ENCODE measurements at places on chromosomes 12 and 14. TPM values are rescaled to one million over a fixed set of nuclear protein-coding genes. Genes with fewer than 3 reads are reported as not detected.

PDZRN4 gene
- 1.4 TPM for total RNA-seq

JPH4 gene
- 7.3 TPM for total RNA-seq

VIPAS39 gene
- 25.8 TPM for total RNA-seq

AKAP3 gene
- total RNA-seq: 1.0 TPM

KRT8 gene
- 1,194 TPM for total RNA-seq

ALG10B gene
- 17.7 TPM for total RNA-seq

ABCC9 gene
- 1.00 TPM for total RNA-seq

RAP1B gene
- total RNA-seq: 114 TPM

NFE2 gene
- total RNA-seq: 0.47 TPM

TEDC1 gene
- 14.9 TPM for total RNA-seq

NINJ2 gene
- total RNA-seq: 0.69 TPM

PLEKHG3 gene
- total RNA-seq: 142 TPM

OR4E2 gene
- total RNA-seq: not detected

C12orf54 gene
- total RNA-seq: 0.38 TPM

KRT74 gene
- not detected for total RNA-seq

HRK gene
- 4.3 TPM for total RNA-seq

SERPINA4 gene
- total RNA-seq: not detected
